Esophagus muscularis mucosa (tissue), 4 donors: ENCODE measurements at places on chromosomes 16 and 17. TPM values are rescaled to one million over a fixed set of nuclear protein-coding genes. Genes with fewer than 3 reads are reported as not detected.

- DNase-seq = no peak
These were observed at the start of gene SOX15 for GRCh38 chr17:7589891-7590691. Gene SOX15 (minus strand): TSS chr17:7590094. CDS start chr17:7589676, 418 bp downstream.

TRIM47 gene
- total RNA-seq = 72.3 TPM

- no peak for DNase-seq
These were observed 468.8 kb upstream of the HSBP1 start for GRCh38 chr16:83338941-83339340.

- DNase-seq = no peak
These were observed 1.3 kb downstream of the HOXB9 start for GRCh38 chr17:48624544-48625494.

PTGES3L gene
- total RNA-seq = 11.5 TPM

PHOSPHO1 gene
- total RNA-seq = 1.5 TPM

METRN gene
- 143 TPM for total RNA-seq

DNA sequence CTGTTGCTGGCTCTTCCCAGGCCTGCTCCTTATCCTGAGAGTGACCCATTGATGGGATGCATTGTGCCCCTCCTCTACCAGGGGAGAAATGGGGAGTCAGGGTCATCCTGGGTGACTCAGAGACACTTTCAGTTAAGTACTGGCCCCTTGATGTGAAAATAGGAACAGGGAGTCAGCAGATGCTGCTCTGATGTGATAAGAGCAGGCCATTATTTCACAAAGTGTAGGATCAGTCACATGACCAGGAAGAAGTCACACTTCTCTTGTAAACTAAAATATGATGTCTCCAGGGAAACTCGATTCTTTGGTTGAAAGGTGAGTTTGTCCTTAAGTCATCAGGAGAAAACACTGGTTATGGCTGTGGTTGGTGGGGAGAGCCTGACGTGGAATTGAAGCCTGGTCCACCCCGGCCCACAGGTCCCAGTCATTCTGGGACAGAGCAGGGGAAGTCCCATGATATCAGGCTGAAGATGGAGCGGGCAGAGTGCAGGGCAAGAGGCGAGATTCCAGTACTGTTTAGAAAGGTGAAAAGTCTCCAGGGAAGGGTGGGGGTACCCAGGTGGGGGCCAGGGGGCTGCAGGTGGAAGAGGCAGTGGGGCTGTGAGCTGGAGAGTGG, 88.6 kb upstream of the NLRP1 start:
- no peak for DNase-seq

DPEP1 gene
- not detected for total RNA-seq

GRCh38 chr16:70701998-70702397, 16.1 kb upstream of the MTSS2 start:
- DNase-seq = no peak

DNA sequence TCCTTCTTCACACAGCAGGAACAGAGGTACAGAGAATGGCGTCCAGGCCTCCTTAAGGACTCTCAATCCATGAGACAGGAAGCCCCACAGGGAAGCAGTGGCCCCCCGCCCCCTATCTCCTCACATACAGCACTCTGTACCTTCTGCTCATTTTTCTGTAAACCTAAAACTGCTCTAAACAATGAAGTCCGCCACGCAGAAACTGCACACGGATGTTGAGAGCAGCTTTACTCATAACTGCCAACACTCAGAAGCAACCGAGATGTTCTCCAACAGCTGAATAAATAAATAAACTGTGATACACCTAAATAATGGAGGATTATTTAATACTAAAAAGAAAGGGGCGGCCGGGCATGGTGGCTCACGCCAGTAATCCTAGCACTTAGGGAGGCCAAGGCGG, 9.9 kb downstream of the TBC1D16 start:
- DNase-seq = no peak

DNA sequence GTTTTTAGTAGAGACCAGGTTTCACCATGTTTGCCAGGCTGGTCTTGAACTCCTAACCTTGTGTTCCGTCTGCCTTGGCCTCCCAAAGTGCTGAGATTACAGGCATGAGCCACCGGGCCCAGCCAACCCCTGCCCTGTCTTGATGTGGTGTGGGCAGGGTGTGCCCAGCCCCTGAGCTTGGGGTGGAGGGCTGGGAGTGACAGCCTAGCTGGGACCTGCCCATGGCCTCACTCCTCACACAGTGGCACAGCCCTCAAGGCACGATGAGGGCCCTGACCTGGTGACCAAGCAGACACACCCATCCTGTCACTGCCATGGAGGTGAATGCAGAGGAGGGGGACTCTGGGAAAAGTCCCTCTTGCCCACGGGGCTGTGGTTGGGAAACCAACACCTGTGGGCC, 3.0 kb downstream of the IL32 start:
- no peak for DNase-seq

DNA sequence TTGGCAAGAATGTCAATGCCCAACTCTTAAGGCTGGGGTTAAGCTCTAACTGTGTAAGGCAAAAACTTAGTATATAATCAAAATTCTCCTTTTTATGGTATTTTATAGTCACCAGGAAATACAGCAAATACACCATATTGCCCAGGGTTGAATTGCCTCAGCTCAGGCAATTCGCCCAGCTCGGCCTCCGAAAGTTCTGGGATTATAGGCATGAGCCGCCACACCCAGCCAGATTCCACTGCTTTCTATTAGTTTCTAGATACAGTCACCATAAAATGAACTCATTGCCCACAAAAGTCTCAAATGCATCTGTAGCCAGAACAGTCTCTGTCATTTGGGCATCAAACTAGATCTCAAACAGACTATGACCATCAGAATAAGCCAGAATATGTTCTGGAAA, 238.7 kb upstream of the TOX3 start:
- no peak for DNase-seq

DNA sequence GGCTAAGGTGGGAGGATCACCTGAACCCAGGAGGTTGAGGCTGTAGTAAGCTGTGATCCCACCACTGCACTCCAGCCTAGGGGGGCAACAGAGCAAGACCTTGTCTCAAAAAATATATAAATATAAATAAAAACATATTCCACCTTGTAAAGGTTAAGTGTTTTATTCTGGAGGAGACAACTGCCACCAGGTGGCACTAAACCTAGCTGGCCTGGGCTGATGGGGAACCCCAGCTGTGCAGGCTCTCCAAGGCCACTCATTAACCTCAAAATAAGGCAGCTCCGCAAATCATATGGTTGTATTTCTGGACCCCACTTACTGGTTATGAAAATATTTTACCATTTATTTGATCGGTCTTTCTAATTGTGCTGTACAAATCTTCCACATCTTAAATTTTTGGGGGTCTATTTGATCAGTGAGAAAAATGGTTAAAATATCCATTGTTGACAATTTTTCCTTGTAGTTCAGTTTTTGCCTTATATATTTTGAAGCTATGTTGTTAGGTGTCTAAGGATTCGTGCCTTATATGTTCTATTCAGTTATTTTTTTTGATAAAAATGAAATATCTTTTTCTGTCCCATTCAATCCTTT, 8.5 kb upstream of the ICAM2 start:
- no peak for DNase-seq

GRCh38 chr16:11396241-11397048, 51.2 kb downstream of the RMI2 start:
- no peak for DNase-seq

DNA sequence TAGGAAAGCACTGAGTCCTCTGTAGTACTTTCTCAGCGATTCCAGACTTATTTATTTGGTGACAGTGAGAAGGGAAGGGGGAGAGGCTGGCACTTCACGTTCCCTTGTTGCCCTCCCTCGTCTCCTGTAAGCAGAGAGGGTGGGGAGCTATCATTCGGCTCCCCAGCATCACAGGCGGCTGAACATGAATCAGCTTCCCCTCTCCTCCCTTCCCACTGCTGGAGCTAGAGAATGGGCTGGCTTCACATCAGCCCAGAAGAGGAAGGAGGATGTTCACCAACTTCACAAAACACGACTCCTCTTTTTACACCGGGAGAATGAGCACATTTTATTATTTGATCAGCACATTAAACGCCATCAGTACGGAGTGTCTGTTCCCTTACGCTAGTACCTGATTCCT, 6.7 kb upstream of the CMIP start:
- no peak for DNase-seq

DNA sequence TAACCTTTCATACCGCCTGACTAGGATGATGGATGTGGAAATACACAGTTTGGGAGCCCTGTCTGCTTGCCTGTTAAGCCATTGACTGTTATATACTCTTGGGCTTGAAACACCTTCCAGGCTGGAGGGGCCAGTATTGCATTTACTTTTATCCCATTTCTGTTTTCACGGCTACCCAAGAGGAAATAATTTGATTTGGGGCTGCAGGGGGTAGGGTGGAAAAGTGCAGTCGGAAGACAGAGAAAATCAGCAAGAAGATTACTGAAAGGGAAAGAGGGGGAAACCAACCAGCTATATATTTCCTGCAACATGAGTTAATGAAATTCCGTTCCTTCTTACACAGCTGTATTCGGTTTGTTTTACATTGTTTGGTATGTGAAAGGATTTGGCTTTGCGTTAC, 202.5 kb downstream of the CDH13 start:
- DNase-seq = no peak

- DNase-seq = no peak
These were observed 173.0 kb downstream of the FOXL1 start for GRCh38 chr16:86751076-86752030.

FLCN gene
- 64.7 TPM for total RNA-seq

DNA sequence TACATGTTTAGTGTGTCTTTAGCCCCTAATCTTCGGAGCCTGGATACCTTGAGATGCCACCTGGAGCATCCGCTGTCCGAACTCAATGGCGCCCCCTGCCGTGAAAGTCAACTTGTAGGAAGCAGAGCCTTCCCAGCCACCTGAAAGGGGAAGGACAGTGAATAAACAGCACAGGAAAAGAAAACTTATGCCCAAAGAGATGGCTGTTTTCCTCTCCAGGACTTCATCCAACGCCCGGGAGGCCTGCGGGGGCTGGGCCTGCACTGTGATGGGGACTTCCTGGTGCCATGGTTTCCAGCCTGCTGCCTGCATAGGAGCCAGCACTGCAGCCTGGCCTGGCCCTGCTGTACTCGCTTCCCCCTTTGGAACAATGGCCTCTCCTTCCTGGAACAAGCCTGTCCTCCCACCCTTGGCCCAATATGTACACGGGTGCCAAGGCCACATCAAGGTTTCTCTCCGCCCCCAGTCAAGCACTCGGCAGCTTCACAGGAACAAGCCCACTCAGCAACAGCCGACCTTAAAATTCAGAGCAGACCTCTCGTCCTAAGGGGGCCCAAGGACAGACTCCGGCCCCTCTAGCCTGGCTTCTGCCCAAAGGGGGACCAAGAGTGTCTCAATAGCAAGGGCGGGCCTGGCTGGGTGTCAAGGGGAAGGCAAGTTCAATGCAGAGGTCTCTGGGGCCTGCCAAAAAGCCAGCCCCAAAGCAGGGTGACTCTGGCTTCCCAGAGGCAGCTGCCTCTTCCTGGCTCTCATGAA, 4.5 kb upstream of the UNC13D start:
- DNase-seq = no peak

SNAI3 gene
- 0.26 TPM for total RNA-seq

KPNB1 gene
- total RNA-seq = 236 TPM

DNA sequence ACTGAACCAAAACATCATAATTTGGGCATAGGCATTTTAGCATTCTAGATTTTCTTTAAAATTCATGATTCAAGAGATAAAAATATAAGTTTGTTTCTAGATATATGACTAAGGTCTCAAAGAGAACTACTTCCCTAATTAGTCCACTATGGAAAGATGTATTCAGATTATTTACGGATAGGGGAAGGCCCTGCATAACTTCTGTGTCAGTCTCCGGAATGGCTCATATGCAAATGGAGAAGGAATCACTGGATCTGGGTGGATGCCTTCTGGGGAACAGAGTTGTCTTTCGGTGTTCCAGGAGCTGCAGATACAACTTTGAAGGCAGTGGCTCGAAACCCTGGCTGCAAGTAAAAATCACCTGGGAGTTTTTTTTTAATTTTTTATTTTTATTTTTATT, 17.1 kb upstream of the WFIKKN2 start:
- DNase-seq = no peak

GRCh38 chr16:81417210-81417609, 27.4 kb upstream of the CMIP start:
- DNase-seq = no peak

- DNase-seq = no peak
These were observed 21.9 kb downstream of the GPR142 start for GRCh38 chr17:74389084-74389753.

DNA sequence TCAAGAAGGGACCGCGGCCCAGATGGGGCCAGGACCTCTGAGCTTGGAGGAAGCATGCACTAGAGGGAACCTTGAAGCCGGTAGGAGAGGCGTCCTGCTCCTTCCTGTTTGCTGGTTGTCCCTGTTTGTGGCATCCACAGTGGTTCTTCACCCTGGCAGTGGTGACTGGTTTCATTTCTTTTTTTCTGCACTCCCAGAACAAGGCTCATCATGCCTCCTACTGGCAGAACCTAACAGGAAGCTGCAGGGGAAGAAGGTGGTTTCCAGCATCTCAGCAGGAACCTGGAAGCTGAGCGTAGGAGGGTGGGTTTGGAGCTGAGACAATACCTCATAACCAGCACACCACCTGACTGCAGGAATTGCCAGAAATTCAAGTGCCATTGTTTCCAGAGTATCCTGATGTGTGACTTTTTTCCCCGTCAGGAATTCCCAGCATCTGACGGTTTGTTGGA, 5.8 kb downstream of the TMEM231 start:
- DNase-seq = no peak

DNA sequence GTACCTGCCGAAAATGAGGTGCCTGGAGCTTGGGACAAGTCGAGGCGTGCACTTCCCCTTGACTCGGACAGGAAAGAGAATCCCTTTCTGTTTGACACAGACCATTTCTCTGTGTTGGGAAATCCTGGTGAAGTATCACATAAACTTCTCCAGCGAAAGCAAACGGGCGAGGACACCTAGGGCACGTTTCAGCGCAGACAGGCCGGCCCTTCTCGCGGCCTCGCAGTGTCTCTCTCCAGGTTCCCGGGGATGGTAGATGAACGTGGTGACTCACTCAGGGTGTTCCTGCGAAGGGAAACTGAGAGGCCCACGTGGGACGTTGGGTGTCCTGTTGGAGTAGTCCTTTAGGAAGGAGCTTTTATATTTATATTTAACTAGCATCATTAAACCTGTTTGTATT, 36.3 kb upstream of the ZNF750 start:
- no peak for DNase-seq

DNA sequence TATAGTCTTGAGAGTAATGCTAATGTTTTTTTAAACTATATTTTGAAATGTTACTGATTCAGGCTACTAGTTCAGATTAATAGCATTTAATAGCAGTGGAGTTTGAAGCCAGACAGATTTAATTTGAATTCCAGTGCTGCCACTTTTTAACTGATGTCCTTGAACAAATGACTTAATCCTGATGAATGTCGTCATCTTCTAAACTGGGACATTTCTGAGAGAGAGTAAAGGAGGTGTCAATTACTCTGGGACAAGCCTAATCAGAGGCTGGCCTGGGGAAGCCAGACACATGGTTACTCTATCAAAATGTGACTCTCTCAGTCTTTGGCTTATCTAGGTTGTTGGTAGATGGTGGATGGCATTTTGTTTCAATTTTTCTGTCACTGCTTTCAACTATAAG, 246.7 kb downstream of the HS3ST3A1 start:
- no peak for DNase-seq

ZPBP2 gene
- total RNA-seq = not detected

PYDC1 gene
- not detected for total RNA-seq

GRCh38 chr16:30381291-30382041, 895 bp downstream of the SEPTIN1 start:
- DNase-seq = no peak
